RPMI8226 (cell line): ENCODE measurements at places on chromosomes 5 and 9.

DNA sequence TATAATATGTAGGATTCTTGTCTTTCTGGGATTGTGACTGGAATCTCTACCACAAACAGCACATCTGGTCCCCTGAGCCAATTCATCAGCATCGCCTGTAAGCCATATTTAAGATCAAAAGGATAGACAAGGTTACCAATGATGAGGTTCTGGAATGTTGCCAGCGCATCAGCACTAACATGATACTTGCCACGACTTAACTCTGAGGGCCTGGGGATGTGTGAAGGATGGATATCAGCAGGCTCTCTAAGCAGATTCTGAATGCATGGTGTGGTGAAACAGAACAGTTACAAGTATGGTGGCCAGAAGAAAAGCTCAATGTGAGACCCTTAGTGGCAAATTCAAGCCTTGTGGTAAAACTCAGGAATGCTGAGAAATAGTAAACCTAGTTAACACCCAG, 143.0 kb downstream of the XRCC4 start:
- DNase-seq = no peak

GRCh38 chr5:35561396-35561795, 56.3 kb upstream of the SPEF2 start:
- no peak for DNase-seq

GRCh38 chr5:107469485-107470294, 201.0 kb downstream of the EFNA5 start:
- DNase-seq = no peak

GRCh38 chr5:140259500-140259899, 43.4 kb downstream of the PFDN1 start:
- no peak for DNase-seq
